SW 1271 (cell line): ENCODE measurements at places on chromosomes 5 and 9.

DNA sequence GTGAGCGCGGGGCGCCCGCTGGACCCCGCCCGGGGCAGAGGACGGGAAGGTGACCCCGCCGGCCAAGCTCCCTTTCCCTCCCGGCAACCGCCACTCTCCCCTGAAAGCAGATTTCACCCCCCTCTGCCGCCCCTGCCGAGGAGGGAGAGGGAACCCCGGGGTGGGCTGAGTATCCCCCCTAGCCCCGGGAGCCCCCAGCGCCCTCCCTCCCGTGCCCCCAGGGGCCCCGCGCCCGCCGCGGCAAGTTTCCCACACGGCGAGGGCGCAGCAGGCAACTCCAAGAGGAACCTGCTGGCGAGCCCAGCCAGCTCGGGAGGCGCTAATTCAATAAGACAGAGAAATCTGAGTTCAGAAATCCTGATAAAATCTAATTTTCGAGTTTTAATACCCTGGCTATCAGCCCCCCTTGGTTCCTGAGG lies 1.6 kb downstream of the NTNG2 start:
- no peak for DNase-seq

DNA sequence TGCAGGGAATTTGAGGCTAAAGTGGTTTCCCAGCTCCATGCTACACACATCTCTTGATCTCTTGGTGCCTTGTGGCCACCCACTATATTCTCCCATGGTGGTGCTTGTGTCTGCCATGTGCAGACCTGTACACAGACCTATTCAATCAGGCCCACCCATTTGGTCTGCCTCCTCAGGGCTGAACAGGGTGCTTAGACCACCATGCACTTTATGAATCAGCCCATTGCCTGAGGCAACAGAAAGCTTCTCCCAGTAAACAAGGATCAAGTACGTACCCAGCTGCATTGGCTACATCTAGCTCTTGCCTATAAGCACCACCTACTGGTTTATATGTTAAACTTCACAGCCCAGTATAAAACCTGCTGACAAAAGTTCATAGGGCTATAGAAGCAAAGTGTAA lies 664.3 kb upstream of the EDIL3 start:
- no peak for DNase-seq

DNA sequence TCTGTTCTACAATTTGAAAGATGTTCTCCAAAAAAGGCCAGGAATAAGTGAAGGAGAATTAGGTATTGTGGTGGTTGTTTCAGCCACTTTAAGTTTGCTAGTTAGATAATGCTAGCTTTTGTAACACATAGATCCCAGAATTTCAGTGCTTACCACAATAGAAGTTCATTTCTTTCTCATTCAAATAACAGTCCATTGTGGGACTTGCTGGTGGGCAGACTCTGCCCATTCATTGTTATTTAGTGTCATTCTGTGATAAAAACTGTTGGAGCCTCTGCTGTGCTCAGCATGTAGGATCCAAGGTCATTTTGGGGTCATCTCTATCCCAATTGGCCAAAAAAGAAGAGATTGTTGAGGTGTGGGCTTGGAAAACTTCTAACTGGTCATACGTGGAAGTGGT lies 106.8 kb downstream of the CCDC192 start:
- DNase-seq = no peak

- DNase-seq = peak; percentile 21
Measured at GRCh38 chr5:152560512-152561137, 155.5 kb upstream of the NMUR2 start.

DNA sequence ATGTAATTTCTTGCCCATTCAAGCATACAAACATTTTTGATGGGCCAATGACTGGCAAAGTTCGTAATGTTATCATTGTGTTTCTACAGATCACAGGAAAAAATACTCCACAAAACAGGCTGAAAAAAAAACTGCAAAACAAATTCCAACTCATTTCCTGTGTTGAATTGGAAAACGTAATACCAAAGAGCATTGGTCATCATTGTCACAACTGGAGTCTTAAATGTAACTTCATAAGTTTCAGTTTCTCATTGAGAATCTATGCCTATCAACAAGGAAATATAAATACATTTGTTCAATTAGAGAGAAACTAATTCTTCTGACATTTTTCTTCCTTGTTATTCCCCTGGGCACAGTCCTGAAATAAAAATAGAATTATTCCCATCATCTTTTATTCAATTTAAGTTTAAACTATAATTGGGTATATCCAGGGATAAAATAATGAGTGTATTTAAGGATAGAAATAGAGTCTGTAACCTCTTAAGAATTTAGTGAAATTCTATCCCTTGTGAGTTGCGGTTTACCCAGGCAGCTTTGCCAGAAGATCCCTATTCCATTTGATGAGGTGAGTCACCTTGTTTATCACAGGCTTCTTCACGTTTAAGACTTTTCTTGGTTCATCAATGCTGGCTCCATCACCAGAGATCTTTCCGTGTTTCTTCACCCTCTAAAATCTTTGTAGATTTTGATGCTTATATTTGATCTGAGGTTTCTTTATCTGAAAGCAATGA lies 112.7 kb upstream of the ITGA1 start:
- no peak for DNase-seq

- no peak for DNase-seq
Measured at GRCh38 chr9:97529363-97530076, 28.1 kb downstream of the TMOD1 start.
